NCI-H510A (cell line): ENCODE measurements at places on chromosomes 11 and 22.

- DNase-seq: no peak
Measured at GRCh38 chr11:2790568-2790921, 90.8 kb upstream of the KCNQ1OT1 start.

DNA sequence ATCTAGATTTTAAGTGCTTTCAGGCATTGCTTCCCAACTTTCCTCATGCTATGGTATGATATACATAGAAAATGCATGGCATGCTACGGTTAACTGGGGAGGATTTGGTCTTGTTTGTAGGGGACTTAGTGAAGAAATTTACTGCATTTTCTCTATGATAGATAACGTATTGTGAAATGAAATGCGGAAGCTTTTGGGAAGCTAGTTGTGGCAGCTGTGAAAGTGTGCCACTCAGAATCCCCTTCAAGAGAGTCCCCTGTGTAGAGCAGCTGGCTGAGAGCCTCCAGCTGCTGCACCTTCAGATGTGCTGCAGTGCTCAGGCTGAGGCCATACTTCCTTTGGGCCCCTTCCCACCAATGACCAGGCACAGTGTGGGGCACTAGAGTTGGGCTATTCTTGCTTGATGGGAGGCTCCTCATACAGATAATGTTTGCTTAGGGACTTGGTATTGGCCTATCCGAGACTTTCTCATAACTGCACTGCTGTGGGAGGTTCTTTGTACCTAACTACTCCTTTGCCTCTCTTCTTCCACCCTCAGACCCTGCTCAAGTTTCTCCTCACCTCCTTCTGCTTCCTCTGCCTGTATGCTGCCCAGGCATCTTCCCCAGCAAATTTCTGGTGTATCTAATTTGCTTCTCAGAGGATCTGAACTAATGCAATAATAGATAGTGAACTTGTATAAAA is 67.3 kb downstream of the HIPK3 start:
- DNase-seq: no peak

GRCh38 chr11:93220078-93220477 is 22.3 kb upstream of the SLC36A4 start:
- no peak for DNase-seq

DNA sequence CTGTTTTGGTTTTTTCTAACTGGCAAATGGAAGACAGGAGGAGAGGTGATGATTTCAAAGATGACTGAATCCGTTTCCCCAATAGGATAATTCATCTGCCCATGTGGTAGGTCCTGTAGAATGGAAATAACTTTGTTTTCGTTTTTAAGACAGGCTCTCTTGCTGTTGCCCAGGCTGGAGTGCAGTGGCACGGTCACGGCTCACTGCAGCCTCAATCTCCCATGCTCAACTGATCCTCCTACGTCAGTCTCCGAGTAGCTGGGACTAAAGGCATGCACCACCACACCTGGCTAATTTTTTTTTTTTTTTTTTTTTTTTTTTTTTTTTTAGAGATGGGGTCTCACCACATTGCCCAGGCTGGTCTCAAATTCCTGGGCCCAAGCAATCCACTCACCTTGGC is 77.4 kb upstream of the BIRC3 start:
- DNase-seq: no peak

- no peak for DNase-seq
Measured at GRCh38 chr11:131675121-131675888, 304.9 kb downstream of the NTM start.

DNA sequence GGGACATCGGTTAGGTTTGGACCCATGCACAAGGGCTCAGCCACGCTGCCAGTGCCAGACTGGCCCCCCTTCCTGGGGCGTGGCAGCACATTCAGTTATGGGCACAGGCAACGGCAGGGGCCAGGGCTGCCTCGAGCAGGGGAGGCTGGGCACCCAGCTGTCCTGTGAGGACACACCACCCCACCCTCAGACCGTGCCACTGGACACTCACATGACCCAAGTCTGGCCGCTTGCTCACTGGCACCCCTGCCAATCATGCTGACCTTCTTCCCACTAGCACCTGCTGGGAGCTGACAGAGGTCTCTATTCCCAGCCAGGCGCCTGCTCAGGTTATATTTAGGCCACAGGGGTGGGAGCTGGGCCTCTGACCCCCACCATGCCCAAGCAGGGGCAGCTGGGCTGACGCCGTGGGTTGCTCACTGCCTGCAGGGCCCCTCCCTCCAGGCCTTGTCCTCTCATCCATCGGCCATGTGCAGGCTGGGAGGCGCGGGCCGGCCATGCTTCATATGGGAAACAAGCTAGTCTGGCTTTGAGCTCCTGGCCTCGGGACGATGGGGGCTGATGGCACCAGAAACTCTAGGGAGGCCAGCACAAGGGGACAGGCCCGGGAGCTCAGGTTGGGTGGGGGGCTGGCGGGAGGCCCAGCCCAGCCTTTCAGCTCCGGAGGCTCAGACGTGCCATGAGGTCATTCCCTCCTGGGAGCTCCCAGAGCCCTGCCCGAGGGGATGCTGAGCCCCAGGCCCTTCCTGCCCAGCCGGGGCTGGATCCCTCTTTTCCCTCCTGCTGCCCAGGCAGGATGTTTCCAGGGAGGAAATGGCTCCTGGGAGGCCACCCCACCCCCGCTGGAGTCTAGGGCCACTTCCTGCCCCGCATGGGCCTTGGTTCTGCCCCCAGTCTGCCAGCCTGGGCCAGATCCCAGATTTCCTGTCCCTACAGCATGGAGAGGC is 15.2 kb upstream of the TBX1 start:
- DNase-seq: no peak

GRCh38 chr11:93537049-93537448 is 6.1 kb downstream of the SMCO4 start:
- no peak for DNase-seq

GRCh38 chr11:58024601-58025091 is 965 bp downstream of the OR9Q1 start:
- no peak for DNase-seq

- DNase-seq: no peak
Measured at GRCh38 chr22:29606320-29606719, 2.9 kb downstream of the NF2 start.

- no peak for DNase-seq
Measured at GRCh38 chr22:35739076-35739930, 21.6 kb downstream of the APOL5 start.

DNA sequence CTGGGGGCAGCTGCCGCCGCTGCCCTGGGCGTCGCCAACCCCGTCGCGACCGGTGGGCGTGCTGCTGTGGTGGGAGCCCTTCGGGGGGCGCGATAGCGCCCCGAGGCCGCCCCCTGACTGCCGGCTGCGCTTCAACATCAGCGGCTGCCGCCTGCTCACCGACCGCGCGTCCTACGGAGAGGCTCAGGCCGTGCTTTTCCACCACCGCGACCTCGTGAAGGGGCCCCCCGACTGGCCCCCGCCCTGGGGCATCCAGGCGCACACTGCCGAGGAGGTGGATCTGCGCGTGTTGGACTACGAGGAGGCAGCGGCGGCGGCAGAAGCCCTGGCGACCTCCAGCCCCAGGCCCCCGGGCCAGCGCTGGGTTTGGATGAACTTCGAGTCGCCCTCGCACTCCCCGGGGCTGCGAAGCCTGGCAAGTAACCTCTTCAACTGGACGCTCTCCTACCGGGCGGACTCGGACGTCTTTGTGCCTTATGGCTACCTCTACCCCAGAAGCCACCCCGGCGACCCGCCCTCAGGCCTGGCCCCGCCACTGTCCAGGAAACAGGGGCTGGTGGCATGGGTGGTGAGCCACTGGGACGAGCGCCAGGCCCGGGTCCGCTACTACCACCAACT is 1.0 kb downstream of the FUT4 start:
- DNase-seq: no peak

GRCh38 chr11:95412074-95412473 is 181.1 kb upstream of the SESN3 start:
- no peak for DNase-seq

DNA sequence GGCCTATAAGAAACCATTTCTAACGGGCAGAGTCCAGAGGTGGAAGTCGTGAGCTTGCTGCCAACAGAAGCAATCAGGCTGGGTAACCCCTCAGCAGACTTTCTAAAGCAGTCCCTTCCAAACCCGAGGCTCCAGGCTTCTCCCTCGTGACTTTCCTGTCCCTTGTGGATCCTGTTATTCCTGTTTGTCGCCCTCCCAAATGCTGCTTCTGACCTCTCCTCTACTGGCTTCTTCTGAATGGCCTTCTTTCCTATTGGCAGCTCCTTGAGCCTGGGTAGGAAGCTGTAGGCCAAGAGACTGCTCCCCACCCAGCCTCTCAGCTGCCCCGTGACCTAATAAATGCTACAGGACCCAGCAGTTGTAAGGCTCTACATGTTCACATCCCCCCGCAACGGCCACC is 35.0 kb downstream of the MAFF start:
- no peak for DNase-seq

DNA sequence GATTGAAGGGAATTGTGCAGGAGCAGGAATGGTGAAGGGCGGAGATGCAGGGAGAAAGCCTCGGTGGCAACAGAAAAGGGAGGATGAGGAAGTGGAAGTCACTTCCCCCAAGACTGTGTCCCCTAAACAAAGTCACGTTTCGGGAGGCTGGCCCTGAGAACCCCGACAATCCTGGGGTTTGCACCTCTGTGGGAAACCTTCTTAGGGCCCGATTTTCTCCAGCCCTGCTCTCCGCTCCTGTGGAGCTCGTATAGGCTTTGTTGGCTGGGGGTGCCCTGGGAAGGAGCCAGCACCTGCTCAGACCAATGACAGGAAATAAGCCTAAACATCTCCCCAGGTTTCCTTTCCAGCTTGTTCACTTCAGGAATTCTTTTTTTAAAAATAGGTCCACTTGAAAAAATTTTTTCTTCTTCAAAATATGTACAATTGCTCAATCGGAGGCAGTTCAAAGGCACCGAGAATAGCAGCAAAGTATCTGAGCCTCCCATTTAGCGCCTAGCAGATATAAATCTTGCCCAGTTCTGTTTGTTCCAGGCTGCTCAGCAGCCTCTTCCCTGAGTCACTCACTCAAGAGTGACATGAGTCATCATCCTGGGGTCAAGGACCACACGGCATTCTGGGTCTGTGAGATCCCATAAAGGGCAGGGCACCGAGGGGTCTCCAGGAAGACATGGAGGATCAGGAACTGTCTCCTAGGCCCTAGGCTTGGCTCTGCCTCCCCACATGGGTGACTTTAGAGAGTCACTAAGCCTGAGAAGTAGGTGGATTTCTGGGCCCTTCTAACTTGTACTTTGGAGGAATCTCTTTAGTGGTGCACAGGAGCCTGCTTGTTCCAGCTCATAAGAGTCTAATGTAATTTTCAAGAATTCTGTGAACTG is 34.0 kb downstream of the IRAG1 start:
- no peak for DNase-seq

DNA sequence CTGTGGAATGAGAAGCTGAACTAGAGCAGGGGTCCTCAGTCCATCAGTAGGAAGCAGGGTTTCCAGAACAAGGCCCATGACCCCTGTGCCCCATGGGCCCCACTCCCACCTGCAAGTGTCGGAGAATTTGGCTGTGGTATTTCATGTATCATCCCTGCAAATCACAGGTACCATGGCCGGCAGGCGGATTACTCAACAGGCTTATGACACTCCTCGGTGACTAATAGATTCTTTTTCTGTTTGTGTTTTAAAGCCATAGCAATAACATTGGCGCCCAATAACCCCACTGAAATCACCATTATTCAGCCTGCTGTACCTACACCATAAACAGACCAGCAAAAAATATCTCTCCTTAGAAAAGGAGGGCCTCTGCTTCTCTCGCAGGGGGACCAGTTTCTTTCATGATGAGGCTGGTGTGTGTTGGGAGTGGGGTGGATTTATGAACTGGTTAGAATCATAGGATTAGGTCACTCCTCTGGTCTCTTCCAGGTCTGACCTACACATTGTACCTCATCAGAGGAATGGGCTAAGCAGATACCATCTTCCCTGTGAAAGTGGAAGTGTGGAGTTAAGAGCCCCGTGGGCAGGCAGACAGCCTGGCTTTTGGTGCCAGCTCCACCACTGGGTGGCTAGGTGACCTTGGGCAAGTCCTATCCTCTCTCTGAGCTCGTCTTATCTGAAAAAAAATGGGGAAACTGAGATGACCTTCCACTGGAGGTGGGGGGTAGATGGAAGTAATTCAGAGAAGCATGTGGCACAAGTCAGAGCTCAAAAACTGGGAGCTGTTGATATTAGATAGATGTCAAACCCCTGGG is 60.2 kb upstream of the WNT11 start:
- DNase-seq: no peak

- no peak for DNase-seq
Measured at GRCh38 chr11:19241260-19242178, 774 bp upstream of the E2F8 start.

GRCh38 chr11:27626938-27627586 is 73.2 kb downstream of the BDNF start:
- no peak for DNase-seq

GRCh38 chr11:130020323-130020722 is 17.7 kb upstream of the PRDM10 start:
- DNase-seq: no peak

DNA sequence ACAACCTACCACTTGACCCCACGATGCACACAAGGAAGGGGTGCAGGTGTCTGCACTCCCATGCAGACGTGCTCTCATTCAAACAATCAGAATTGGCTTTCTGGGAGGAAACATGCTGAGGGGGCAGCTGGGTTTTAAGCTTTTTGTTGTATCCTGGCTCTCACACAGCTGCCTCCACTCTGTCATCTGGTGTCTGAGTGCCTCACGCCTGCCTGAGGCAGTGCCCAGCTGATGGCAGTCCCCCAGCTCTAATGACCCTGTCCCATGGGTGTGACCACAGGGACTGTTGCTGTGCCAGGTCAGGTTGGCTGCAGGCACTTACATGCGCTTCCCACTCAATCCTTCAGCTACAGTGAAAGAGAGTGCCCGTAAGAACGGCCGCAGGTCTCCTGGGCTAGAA is 53.7 kb downstream of the ARFGAP3 start:
- no peak for DNase-seq

DNA sequence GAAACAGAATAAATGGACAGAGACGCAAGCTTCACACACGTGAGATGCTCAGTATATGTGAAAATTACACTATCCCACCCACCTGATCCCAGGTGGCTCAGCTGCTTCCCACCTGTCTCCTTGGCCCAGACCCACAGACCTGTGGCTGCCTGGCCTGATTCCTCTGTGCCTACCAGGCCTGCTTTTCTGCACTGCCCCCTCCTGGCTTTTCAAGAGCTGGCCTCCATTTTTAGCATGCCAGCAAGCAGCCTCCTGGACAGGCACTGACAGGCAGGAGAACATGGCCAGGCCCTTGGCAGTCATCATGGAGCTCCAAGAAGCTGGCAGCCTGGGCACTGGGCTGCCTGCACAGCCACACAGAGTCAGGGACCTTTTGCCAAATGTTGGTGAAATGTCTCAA is 79.5 kb upstream of the HMGXB4 start:
- DNase-seq: no peak

DNA sequence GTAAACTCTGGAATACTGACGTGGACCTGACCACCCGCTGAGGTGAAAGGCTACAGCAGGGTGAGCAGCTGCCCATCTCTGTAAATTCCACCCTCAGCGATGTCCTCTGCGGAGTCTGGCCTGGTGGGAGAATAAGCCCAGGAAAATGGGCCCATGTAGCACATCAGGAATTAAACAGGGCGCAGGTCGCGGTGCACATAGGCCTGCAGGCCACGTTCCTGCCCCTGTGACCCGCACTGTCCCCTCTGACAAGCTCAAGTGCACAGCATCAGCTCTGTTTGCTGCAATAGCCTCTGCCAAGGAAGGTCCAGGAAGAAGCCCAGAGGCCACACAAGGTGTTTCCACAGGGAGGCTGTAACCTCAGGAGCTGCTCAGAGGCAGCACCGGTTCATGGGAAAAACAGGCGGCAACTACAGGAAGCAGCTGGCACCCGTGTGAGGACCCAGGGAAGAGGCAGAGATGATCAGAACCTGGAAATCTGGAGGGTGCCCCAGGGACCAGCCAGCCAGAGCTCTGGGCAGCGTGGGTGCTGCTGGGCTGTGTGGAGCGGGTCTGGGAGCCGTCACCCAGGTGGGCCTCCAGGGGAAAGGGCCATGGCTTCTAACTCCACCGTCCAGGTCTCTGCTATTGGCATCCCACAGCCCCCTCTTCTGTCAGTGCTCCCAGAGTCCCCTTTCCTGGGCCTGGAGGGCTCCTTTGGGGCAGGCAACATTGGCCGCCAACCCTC is 808 bp upstream of the IFITM2 start:
- DNase-seq: no peak
